DND-41 (cell line): ENCODE measurements at places on chromosomes 16 and 17.

DNA sequence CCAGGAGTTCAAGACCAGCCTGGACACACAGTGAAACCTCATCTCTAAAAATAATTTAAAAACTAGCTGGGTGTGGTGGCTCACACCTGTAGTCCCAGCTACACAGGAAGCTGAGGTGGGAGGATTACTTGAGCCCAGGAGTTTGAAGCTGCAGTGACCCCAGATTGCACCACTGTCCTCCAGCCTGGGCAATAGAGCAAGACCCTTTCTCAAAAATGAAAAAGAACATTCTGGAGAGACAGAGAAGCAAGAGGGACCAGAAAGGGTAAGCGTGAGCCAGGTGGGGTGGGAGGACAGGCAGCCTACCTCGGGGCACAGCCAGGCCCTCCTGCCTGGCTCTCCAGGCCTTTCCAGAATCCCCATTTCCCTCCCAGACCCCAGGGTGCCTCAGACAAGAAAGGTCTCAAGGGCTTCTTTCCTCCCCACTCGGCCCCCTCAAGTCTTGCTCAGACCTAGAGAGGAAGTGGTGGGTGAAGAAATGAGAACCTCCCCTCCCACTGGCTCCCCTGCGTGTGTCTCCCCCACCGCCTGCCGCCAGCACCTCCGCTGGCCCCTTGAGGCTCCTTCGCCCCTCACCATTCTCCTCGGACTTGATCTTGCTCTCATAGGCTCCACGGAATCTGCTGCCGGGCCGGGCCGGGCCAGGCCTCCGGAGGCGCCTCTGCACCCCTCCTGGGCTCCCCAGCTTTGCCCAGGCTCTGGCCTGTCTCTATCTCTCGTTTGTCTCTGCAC lies 503 bp downstream of the C16orf54 start:
- H3K4me1 ChIP-seq = peaks cover 27% of the 10 kb centered on the region
- H3K27me3 ChIP-seq = no peaks in the 10 kb centered on the region
- DNase-seq = peak; percentile 69
- H3K36me3 ChIP-seq = peaks cover 5% of the 10 kb centered on the region
- peak overlapping the region; percentile 85 for H3K27ac ChIP-seq
- H3K4me3 ChIP-seq = peak overlapping the region; percentile 59

- H3K27ac ChIP-seq = no peak overlapping the region
- no peak for DNase-seq
- H3K27me3 ChIP-seq = no peaks in the 10 kb centered on the region
Measured at GRCh38 chr16:2528161-2529060, 2.8 kb downstream of the CEMP1 start.

DNA sequence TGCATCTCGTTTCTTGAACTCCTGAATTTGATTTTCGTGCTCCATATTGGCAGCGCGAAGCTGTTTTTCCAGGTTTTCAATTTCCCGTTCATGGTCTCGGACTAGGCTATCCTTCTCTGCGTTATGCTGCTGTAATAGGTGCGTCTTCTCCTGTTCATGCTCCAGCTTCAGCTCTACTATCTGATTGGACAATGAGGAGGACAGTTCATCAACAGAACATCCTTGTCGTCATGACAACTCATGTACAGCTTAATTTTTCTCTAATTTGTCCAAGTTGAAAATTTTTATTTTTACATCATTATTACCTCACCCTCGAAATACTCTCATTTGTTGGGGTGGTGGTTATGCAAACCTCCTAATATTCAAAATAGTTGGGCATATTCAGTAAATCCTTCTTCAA lies 289.8 kb downstream of the CEP112 start:
- no peaks in the 10 kb centered on the region for H3K27me3 ChIP-seq
- H3K36me3 ChIP-seq = no peaks in the 10 kb centered on the region
- H3K4me3 ChIP-seq = no peak overlapping the region
- H3K4me1 ChIP-seq = peaks cover 3% of the 10 kb centered on the region

GRCh38 chr16:13944816-13945215 lies 24.9 kb downstream of the ERCC4 start:
- H3K36me3 ChIP-seq = peaks cover 36% of the 10 kb centered on the region
- no peaks in the 10 kb centered on the region for H3K4me1 ChIP-seq
- no peak overlapping the region for H3K4me3 ChIP-seq

DNA sequence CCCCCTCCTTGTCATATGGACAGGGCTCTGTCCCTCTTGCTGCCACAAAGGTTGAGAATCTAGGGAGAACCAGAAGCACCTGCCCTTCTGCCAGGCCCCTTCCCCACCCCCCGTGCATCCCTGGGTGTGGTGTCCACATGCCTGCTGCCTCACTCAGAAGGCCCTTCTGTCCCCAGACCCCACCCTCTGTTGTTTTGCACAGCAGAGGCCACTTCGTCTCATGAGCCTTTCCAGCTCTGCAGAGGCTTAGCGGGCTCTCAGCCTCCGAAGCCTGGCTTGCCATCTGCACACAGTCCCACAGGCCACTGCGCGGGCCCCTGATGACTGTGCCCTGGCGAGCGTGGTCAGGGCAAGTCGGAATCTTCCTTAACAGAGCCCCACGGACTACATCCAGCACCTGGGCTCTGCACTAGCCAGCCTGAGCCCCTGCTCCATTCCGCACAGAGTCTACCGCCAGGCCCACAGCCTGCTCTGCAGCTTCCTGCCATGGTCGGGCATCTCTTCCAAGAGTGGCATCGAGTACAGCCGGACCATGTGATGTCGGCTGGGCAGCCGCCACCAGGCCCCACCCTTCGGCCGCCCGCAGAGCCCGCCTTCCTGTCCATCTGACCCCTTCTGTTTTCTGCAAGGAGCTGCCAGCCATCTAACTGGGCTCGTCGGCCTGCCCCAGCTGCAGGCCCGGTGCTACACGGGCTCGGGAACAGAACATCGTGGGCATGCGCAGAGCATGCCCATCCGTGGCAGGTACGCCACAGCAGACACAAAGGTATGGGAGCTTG lies 10.8 kb downstream of the C16orf90 start:
- H3K27me3 ChIP-seq = no peaks in the 10 kb centered on the region
- H3K27ac ChIP-seq = no peak overlapping the region
- H3K4me1 ChIP-seq = no peaks in the 10 kb centered on the region

GRCh38 chr17:81440511-81441244 lies 45.4 kb downstream of the BAHCC1 start:
- no peaks in the 10 kb centered on the region for H3K27me3 ChIP-seq
- no peak overlapping the region for H3K4me3 ChIP-seq
- no peaks in the 10 kb centered on the region for H3K4me1 ChIP-seq
- H3K27ac ChIP-seq = no peak overlapping the region
- no peaks in the 10 kb centered on the region for H3K36me3 ChIP-seq

DNA sequence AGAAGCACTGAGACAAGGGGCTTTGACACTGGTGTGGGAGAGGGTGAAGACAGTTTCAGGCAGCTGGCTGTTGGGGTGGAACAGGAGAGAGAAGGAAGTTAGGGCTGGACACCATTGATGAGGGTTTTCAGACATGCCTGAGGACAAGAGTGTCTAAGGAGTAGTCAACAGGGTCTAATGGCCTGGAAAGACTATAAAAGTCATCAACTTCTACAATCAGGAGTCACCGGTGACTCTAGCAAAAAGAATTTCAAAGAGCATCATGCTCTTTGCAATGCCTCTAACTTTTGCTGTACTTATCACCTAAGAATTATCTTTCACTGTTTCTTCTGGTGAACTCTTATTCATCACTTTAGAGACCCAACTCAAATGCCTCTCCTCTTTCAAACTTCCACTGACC lies 213.9 kb downstream of the C16orf78 start:
- H3K4me1 ChIP-seq = peaks cover 20% of the 10 kb centered on the region
- no peak for DNase-seq
- H3K4me3 ChIP-seq = no peak overlapping the region
- H3K27ac ChIP-seq = no peak overlapping the region
- H3K27me3 ChIP-seq = no peaks in the 10 kb centered on the region

DNA sequence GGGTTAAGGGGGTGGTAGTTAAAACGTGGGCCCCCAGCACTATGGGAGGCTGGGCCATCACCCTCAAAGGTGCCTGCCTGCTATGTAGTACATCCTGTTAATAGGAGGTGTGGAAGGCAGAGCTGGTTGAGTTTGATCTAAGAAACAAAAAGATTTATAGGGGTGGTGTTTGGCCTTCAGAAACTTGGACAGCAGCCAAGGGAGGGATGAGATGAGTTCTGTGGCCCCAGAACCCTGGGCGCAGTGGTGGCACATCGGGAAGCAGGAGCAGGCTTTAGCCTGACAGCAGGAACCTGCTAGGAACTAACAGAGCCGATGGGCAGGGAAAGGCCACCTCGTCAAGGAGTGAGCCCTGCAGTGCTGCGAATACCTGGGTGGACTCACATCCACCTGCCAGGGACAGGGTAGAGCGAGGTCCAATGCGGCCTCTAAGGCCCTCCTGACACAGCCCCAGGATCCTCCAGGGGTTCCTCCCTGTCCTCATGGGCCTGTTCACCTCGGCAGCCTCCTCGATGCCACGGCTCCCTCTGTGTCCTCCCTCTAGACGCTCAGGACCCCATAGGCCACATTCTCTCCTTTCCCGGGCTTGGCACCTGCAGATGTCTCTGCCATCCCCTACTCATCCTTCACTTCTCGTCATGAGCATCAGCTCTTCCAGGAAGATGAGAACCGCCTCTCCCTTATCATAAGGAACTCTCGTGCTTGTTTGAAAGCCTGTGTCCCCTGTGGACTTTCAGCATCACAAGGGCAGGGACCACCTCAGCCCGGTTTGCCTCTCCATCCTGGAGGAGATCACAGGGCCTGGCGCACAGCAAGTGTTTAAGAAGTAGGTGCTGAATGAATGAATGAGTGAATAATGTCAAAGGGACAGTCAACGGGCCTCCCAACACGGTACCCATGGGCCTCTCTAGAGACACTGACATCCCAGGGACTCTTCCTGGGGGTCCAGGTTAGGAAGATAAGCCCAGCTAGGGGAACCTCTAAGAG lies 103.5 kb upstream of the TNRC6C start:
- peaks cover 28% of the 10 kb centered on the region for H3K4me1 ChIP-seq
- H3K4me3 ChIP-seq = no peak overlapping the region
- H3K36me3 ChIP-seq = no peaks in the 10 kb centered on the region
- no peak overlapping the region; the same call in 1 of the 2 replicates for H3K27ac ChIP-seq
- DNase-seq = no peak

DNA sequence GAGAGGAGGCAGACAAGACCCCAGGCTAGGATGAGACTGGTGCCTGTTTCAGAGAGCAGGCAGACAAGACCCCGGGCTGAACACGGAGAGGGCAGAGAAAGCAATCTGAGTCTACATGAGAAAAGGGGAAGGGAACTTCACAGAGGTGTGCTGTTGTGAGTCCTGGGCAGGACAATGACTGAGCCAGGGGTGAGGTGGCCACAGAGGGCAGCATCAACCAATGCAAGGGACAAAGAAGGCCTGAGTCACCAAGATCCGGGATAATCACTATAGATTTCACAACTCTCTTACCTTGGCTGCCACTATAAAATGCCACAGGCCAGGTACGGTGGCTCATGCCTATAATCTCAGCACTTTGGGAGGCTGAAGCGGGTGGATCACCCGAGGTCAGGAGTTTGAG lies 89.0 kb downstream of the SLC39A11 start:
- no peak overlapping the region for H3K27ac ChIP-seq
- no peaks in the 10 kb centered on the region for H3K4me1 ChIP-seq
- DNase-seq = no peak
- no peak overlapping the region for H3K4me3 ChIP-seq

GRCh38 chr16:21103941-21104860 lies 46.4 kb downstream of the DNAH3 start:
- no peaks in the 10 kb centered on the region for H3K4me1 ChIP-seq
- no peak overlapping the region for H3K4me3 ChIP-seq
- no peaks in the 10 kb centered on the region for H3K36me3 ChIP-seq
- no peak for DNase-seq
- H3K27ac ChIP-seq = no peak overlapping the region
- H3K27me3 ChIP-seq = peaks cover 6% of the 10 kb centered on the region
